ENCODE measurements at places on chromosomes 11 and 22. TPM values are rescaled to one million over a fixed set of nuclear protein-coding genes. Genes with fewer than 3 reads are reported as not detected.

The RGL4 gene
- total RNA-seq = not detected

The USP2 gene
- total RNA-seq = not detected

The CALCA gene
- total RNA-seq = not detected

The IFITM1 gene
- total RNA-seq = 20.1 TPM

The FXYD6 gene
- total RNA-seq = 0.32 TPM

The INS gene
- total RNA-seq = not detected
